ENCODE measurements at places on chromosomes 7 and 10. TPM values are rescaled to one million over a fixed set of nuclear protein-coding genes. Genes with fewer than 3 reads are reported as not detected.

NEUROD6 gene
- total RNA-seq: not detected

SPDYE2B gene
- total RNA-seq: not detected

CTTNBP2 gene
- total RNA-seq: 9.1 TPM

GPR15LG gene
- total RNA-seq: not detected

TMEM270 gene
- total RNA-seq: not detected

KEL gene
- 1.2 TPM for total RNA-seq

CPA2 gene
- not detected for total RNA-seq

APBB1IP gene
- 20.5 TPM for total RNA-seq

HECW1 gene
- total RNA-seq: not detected

NUDT1 gene
- 12.4 TPM for total RNA-seq

GSDME gene
- total RNA-seq: 43.5 TPM

OR2A7 gene
- total RNA-seq: 1.4 TPM

FMC1 gene
- total RNA-seq: 7.9 TPM

MBL2 gene
- total RNA-seq: not detected

GIMAP8 gene
- 15.4 TPM for total RNA-seq

FGFR2 gene
- 17.7 TPM for total RNA-seq

C1GALT1 gene
- total RNA-seq: 26.1 TPM

INSYN2A gene
- 0.14 TPM for total RNA-seq

PON3 gene
- total RNA-seq: 0.74 TPM

GARIN1A gene
- 3.0 TPM for total RNA-seq

WEE2 gene
- total RNA-seq: not detected

PLXNA4 gene
- 24.9 TPM for total RNA-seq

CCDC172 gene
- total RNA-seq: not detected

ZNF12 gene
- total RNA-seq: 25.0 TPM

SEC31B gene
- total RNA-seq: 7.0 TPM

PNLIPRP3 gene
- total RNA-seq: not detected

SPDYE5 gene
- not detected for total RNA-seq

BAIAP2L1 gene
- 1.5 TPM for total RNA-seq

UPK3B gene
- total RNA-seq: 1.1 TPM

TMEM213 gene
- not detected for total RNA-seq

ZCWPW1 gene
- 3.5 TPM for total RNA-seq

TEX36 gene
- total RNA-seq: not detected

MALRD1 gene
- total RNA-seq: 3.4 TPM

FOXP2 gene
- total RNA-seq: 9.9 TPM

KDM7A gene
- total RNA-seq: 15.4 TPM

TMEM130 gene
- total RNA-seq: 1.6 TPM

NXPH1 gene
- not detected for total RNA-seq

All from posterior vena cava (tissue), 2 donors.